Testis (tissue), 5 donors: ENCODE measurements at places on chromosomes 7 and 10. TPM values are rescaled to one million over a fixed set of nuclear protein-coding genes. Genes with fewer than 3 reads are reported as not detected.

DNA sequence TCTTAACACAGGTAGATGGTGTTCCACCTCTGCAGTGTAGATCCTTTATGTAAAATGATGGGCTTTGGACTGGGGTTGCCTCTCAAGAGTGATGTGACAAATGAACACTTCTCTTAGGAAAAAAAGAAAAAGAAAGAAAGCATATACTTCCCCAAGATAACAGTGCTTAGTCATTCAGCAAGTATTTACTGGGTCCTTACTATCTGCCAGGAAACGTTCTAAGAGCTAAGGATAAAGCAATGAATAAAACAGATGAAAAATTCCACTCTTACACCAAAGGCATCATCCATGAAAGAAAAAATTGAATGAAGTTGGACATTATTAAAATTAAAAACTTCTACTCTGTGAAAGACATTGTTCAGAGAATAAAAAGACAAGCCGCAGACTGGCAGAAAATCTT lies 177.3 kb downstream of the C7orf25 start:
- no peak overlapping the region for H3K27ac ChIP-seq
- H3K36me3 ChIP-seq: no peaks in the 10 kb centered on the region
- DNase-seq: no peak
- H3K4me1 ChIP-seq: no peaks in the 10 kb centered on the region
- H3K4me3 ChIP-seq: no peak overlapping the region
- no peaks in the 10 kb centered on the region for H3K27me3 ChIP-seq

DNA sequence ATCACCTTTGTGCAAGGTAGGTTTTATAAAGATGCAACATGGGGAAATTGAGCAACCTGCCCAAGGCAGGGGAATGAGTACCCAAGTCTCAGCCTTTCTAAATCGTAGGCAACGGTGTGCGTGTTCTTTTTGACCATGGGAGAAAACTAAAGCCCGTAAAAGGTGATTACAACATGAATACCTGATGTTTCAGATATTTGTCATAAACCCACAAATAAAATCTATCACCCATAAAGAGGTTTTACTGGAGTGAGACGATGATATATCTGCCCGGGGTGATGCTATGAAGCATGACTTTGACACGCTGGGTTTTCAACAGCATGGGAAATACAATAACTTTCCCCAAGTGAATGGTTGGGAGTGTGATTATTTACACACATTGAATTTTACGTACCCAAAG lies 406.3 kb upstream of the KLF6 start:
- no peaks in the 10 kb centered on the region for H3K36me3 ChIP-seq
- peaks cover under 1% of the 10 kb centered on the region for H3K4me1 ChIP-seq
- H3K4me3 ChIP-seq: no peak overlapping the region
- DNase-seq: no peak

GRCh38 chr10:132183046-132183445 lies 3.7 kb upstream of the DPYSL4 start:
- peaks cover 12% of the 10 kb centered on the region for H3K4me1 ChIP-seq
- no peaks in the 10 kb centered on the region for H3K27me3 ChIP-seq
- H3K4me3 ChIP-seq: no peak overlapping the region
- H3K27ac ChIP-seq: no peak overlapping the region
- no peak for DNase-seq
- no peaks in the 10 kb centered on the region for H3K36me3 ChIP-seq

DNA sequence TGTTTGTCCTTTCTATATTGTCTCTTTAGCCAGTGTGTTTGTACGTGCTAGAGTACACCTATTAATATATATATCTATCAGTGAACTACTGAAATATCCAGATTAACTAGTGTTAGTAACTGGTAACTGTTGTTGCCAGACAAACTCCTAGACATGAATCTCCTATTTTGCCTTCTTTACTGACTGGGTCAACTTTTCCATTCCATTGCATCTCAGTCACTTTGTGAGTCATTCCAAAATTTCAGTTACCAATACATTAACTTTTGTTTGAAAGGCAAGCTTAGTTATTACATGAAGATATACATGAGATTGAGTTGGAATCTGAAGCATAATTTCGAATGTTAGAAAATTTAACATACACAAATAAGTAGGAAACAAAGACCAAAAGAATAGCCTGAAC lies 51.4 kb downstream of the BTAF1 start:
- H3K27ac ChIP-seq: no peak overlapping the region
- no peak for DNase-seq
- H3K4me3 ChIP-seq: no peak overlapping the region
- no peaks in the 10 kb centered on the region for H3K4me1 ChIP-seq

DNA sequence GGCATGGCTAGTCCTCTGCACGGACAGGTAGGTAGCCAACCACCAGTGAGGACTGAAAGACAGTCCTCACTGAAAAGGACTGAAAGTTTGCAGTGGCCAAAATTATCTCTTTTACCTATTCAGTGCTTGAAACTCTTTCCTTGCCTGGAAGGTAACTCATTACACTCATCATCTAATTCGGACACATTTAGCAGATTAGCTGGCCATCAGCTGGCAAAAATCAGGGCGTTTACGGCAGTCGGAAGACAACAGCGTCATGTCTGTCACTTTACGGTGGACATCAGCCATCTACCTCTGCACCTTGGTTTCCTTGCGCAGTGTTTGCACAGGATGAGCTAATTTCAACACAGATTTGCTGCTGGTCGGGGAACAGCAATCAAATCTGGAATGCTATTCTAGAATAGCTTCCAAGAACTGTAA lies 740 bp downstream of the ANXA7 start:
- H3K4me1 ChIP-seq: peaks cover 8% of the 10 kb centered on the region
- DNase-seq: peak; percentile 47
- H3K27ac ChIP-seq: peak overlapping the region; percentile 98
- H3K27me3 ChIP-seq: no peaks in the 10 kb centered on the region

DNA sequence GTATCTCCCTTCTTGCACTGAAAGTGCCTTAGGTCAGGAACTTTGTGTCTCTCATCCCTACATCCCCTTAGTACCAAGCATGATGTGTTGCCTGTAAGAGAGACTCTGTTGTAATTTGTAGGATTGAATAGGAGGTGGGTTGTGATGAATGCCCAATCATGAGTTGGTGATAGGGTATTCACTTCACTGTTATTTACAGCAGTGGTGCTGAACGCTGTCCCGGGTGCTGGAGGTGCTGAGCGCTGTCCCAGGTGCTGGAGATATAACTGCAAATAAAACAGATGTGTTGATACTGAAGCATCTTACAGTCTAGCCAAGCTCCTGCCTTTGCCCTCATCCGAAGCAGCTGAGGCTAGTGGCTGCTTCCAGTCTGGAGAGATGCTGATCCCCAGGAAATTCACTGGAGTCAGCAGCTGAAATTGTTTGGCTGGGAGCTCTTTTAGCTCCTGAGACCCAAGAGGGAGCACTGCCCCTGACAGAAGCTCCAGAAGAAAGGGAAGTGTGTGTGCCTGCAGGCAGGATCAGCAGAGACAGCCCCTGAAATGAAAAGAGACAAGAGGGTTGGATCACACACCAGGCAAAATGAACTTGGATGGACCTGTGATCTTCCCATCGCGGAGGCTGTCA lies 183.4 kb downstream of the SORCS3 start:
- no peaks in the 10 kb centered on the region for H3K36me3 ChIP-seq
- H3K4me3 ChIP-seq: no peak overlapping the region
- H3K27me3 ChIP-seq: no peaks in the 10 kb centered on the region

- DNase-seq: no peak
- no peaks in the 10 kb centered on the region for H3K27me3 ChIP-seq
- H3K4me1 ChIP-seq: no peaks in the 10 kb centered on the region
- H3K4me3 ChIP-seq: no peak overlapping the region
These were observed 155.9 kb upstream of the ASAH2 start for GRCh38 chr10:50407076-50407801.

DNA sequence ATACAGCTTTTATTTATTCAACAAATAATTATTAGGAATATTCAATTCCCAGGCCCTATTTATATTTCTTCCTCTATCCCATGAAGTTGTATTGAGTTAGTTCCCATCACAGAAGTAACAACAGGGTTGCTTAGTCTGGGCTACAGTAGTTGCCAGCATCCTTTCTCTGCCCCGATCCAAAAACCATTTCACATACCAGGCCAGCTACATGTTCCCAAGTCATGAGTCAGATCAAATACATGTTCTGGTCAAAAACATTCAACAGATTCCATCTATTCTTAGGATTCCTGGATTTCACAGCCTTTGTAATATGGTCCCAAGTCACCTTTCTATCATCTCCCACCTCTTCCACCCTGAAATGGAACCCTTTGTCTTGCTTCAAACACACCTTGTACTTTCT lies 91.6 kb downstream of the RAB11FIP2 start:
- no peaks in the 10 kb centered on the region for H3K4me1 ChIP-seq
- no peaks in the 10 kb centered on the region for H3K27me3 ChIP-seq
- no peak overlapping the region for H3K4me3 ChIP-seq
- H3K27ac ChIP-seq: no peak overlapping the region
- DNase-seq: no peak
- H3K36me3 ChIP-seq: no peaks in the 10 kb centered on the region

GRCh38 chr10:98790817-98791216 lies 344.1 kb upstream of the HPS1 start:
- no peak overlapping the region for H3K27ac ChIP-seq
- H3K4me3 ChIP-seq: no peak overlapping the region
- DNase-seq: no peak

DNA sequence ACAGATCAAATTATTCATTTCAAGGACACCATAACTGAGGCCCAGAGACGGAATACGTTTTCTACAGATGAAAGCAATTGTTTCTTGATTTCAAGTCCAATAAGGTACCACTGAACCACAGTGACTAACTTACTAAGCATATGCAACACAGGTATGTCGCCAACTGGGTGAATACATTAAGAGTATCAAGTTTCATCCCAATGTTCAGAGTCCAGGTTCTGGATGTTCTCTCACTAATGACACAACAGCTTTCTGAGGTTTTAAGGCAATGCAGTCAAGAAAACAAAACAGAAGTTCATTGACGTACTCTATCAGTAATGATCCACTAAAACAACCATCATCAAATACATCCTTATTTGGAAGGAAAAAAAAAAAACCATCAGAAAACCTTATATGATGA lies 35.8 kb downstream of the NSUN6 start:
- no peaks in the 10 kb centered on the region for H3K27me3 ChIP-seq
- no peak overlapping the region for H3K4me3 ChIP-seq
- H3K36me3 ChIP-seq: no peaks in the 10 kb centered on the region
- DNase-seq: no peak

GRCh38 chr7:55545496-55545895 lies 26.8 kb downstream of the VOPP1 start:
- H3K27me3 ChIP-seq: no peaks in the 10 kb centered on the region
- H3K27ac ChIP-seq: no peak overlapping the region
- no peaks in the 10 kb centered on the region for H3K36me3 ChIP-seq
- H3K4me1 ChIP-seq: no peaks in the 10 kb centered on the region
- no peak for DNase-seq

DNA sequence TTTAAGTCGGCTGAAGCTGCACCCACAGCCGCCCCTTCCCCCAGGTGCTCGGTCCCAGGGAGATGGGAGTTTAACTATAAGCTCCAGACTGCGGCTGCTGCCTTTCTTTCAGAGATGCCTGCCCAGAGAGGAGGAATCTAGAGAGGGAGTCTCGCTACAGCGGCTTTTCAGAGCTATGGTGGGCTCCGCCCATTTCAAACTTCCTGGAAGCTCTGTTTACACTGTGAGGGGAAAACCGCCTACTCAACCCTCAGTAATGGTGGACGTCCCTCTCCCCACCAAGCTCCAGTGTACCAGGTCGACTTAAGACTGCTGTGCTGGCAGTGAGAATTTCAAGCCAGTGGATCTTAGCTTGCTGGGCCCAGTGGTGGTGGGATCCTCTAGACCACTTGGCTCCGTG lies 135.4 kb downstream of the CXCL12 start:
- DNase-seq: no peak
- H3K4me1 ChIP-seq: no peaks in the 10 kb centered on the region
- no peaks in the 10 kb centered on the region for H3K36me3 ChIP-seq
- H3K4me3 ChIP-seq: no peak overlapping the region
- H3K27me3 ChIP-seq: no peaks in the 10 kb centered on the region

DNA sequence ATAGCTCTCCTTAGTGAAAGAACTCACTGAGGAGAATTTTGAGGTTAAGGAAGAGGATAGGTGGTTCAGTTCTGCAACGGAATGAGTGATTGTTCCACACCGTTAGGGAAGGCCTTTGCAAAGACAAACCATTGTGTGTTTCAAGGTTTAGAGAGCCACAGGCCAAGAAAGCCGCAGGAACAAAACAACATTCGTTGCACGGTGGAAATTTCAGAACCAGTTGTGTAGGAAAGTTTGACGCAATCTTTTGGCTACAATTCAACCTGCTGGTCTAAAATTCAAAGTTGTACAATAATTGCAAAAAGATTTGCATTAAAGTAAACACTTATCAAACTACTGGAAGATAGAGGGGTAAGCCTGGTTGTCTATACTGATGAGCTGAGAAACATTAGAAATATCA lies 91.4 kb downstream of the FAM107B start:
- no peak overlapping the region for H3K27ac ChIP-seq
- no peaks in the 10 kb centered on the region for H3K36me3 ChIP-seq
- H3K27me3 ChIP-seq: no peaks in the 10 kb centered on the region
- no peak overlapping the region for H3K4me3 ChIP-seq
- DNase-seq: no peak

- DNase-seq: no peak
- peaks cover 23% of the 10 kb centered on the region for H3K4me1 ChIP-seq
- H3K4me3 ChIP-seq: no peak overlapping the region
- H3K27me3 ChIP-seq: no peaks in the 10 kb centered on the region
These were observed 23.6 kb downstream of the CEP41 start for GRCh38 chr7:130417213-130417612.

DNA sequence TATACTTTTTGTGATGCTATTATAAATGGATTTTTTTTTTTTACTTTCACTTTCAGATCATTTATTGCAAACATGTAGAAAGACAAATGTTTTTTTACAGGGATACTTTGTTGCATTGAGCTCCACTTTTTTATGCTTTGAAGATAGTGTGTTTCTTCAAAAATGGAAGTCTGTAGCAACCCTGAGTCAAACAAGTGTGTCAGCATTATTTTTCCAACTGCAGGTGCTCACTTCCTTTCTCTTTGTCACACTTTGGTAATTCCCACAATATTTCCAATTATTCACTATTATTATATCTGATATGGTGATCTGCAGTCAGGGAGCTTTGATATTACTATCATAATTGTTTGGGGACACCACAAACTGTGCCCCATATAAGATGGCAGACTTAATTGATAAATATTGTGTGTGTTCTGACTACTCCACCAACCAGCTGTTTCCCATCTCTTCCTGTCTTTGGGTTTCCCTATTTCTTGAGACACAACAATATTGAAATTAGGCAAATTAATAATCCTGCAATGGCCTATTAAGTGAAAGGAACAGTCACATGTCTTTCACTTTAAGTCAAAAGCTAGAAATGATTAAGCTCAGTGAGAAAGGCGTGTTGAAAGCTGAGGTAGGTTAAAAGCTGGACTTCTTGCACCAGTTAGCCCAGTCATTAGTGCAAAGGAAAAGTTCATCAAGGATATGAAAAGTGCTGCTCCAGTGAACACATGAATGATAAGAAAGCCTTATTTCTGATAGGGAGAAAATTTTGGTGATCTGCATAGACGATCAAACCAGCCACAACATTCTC lies 231.3 kb upstream of the SH2B2 start:
- no peaks in the 10 kb centered on the region for H3K27me3 ChIP-seq
- H3K4me3 ChIP-seq: no peak overlapping the region
- no peak for DNase-seq
- H3K4me1 ChIP-seq: no peaks in the 10 kb centered on the region
- H3K27ac ChIP-seq: no peak overlapping the region
- H3K36me3 ChIP-seq: no peaks in the 10 kb centered on the region

GRCh38 chr7:2617325-2617905 lies 14.4 kb upstream of the TTYH3 start:
- peak; percentile 46 for DNase-seq
- no peak overlapping the region for H3K27ac ChIP-seq
- peaks cover 30% of the 10 kb centered on the region for H3K4me1 ChIP-seq
- no peaks in the 10 kb centered on the region for H3K27me3 ChIP-seq
- no peaks in the 10 kb centered on the region for H3K36me3 ChIP-seq

The RAMP3 gene
- polyA plus RNA-seq: 9.1 TPM

The ANKRD2 gene
- polyA plus RNA-seq: 3.5 TPM

The HYAL4 gene
- 2.4 TPM for polyA plus RNA-seq

The GNAT3 gene
- polyA plus RNA-seq: 0.38 TPM

The PON1 gene
- polyA plus RNA-seq: 0.61 TPM

The CALML3 gene
- polyA plus RNA-seq: 1.5 TPM

The UTF1 gene
- 5.3 TPM for polyA plus RNA-seq
